ENCODE measurements at places on chromosomes 7 and 10.

GRCh38 chr10:130689743-130690626 is 553.8 kb downstream of the GLRX3 start:
- no peak overlapping the region for H3K4me3 ChIP-seq
- H3K36me3 ChIP-seq = no peaks in the 10 kb centered on the region
- DNase-seq = no peak
- no peaks in the 10 kb centered on the region for H3K27me3 ChIP-seq
- H3K27ac ChIP-seq = no peak overlapping the region

DNA sequence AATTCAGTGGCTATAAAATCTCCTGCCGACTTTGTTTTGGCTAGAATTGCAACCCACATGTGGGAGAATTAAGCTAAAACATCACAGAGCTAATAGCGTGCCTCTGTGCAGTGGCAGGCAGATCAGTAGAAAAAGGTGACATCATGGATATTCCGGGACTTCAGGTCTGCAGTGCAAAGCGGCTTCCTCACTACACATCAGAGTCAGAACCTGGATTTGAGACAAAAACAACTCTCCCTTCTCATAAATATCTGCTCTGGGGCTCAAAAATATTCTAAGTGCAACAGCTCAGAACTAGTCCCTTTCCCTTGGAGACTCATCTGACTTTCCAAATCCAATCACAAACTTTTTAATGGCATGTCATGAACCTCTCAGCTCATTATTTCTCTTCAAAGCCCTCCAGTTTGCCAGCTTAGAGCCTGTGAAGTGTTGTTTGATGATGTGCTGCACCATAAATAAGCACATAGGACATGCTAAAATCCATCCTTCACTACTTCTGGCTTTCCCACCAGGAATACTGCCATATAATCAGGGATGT is 337.1 kb downstream of the RNLS start:
- no peak overlapping the region for H3K4me3 ChIP-seq
- peaks cover 11% of the 10 kb centered on the region for H3K27me3 ChIP-seq
- H3K27ac ChIP-seq = no peak overlapping the region

GRCh38 chr7:43364391-43364790 is 218.5 kb upstream of the STK17A start:
- peaks cover 3% of the 10 kb centered on the region for H3K27me3 ChIP-seq
- H3K4me1 ChIP-seq = no peaks in the 10 kb centered on the region
- no peak overlapping the region for H3K4me3 ChIP-seq

DNA sequence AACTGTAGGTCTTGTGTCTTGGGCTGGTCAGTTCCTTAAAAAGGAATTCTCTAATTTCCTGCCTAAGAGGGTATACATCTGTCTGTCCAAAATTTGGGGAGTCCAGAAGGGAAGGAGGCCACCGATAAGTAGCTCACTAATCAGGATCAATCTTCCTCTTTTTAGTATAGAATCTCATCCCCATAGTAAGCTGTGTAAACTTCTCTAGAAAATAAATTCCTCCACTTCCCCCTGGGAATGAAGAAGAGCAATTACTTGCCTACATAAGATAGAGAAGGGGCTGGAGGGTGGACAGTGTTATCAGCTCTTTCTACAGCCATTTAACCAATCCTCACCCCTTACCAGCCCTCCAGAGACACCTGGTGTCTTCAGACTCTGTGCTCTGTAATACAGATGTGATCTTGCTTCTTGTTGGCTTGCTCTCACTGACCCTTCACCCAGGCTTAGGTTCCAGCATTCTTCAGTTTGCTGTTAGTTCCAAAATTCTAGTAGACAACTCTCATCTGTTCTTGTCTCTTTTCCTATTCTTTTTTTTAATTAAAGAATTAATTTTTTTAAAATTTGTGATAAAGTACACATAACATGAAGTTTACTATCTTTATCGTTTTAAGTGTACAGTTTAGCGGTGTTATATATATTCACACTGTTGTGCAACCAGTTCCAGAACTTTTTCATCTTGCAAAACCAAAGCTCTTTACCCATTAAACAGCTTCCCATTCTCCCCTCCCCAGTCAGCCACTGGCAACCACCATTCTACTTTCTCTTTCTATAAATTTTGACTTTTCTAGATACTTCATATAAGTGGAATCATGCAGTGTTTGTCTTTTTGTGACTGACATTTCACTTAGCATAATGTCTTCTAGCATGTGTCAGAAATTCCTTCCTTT is 6.5 kb upstream of the PRKAR2B start:
- no peaks in the 10 kb centered on the region for H3K36me3 ChIP-seq
- H3K4me3 ChIP-seq = no peak overlapping the region
- H3K27me3 ChIP-seq = peaks cover 8% of the 10 kb centered on the region
- no peak for DNase-seq

- no peaks in the 10 kb centered on the region for H3K27me3 ChIP-seq
- H3K36me3 ChIP-seq = peaks cover 21% of the 10 kb centered on the region
- H3K4me1 ChIP-seq = peaks cover 62% of the 10 kb centered on the region
- H3K27ac ChIP-seq = no peak overlapping the region
- no peak overlapping the region for H3K4me3 ChIP-seq
Measured at GRCh38 chr7:4726566-4726965, 44.5 kb downstream of the FOXK1 start.

DNA sequence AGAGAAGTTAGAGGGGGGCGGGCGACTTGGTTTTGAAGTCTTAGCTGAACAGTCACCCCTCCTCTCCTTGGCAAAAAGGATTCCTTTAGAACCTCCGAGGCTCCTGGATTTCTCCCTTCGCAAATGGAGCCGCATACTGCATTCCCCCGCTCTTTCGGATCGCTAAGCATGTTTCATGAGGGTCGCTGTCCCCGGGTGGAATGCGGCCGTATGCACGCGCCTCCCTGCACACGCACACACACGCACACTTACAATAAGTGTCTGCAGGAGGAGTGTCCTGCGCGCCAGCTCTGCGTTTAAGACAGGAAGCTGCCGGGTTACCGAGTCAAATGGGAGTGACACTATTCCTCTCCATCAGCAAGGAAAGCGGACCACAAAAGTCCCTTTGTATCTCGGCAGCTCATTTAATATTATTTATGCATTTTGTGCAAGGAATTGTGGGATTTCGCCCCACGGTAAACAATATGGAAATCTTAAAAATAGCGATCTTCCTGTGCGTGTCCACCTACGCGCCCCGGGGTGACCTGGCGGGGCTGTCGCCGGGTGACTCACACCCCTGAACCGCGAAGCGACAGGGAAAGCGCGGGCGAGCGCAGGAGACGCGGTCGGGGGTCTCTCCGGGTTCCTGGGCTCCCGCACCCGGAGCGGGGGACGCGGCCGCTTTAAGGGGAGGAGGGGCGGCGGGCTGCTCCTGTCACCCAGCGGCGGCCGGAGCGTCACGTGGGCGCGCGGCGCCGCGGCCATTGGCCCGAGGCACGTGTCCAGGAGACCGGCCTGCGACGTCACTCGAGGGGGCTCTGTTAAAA is 988 bp upstream of the EN2 start:
- H3K36me3 ChIP-seq = no peaks in the 10 kb centered on the region
- H3K27me3 ChIP-seq = peaks cover 96% of the 10 kb centered on the region
- H3K4me3 ChIP-seq = peak overlapping the region; percentile 53
- DNase-seq = no peak
- H3K27ac ChIP-seq = peak overlapping the region; percentile 60

DNA sequence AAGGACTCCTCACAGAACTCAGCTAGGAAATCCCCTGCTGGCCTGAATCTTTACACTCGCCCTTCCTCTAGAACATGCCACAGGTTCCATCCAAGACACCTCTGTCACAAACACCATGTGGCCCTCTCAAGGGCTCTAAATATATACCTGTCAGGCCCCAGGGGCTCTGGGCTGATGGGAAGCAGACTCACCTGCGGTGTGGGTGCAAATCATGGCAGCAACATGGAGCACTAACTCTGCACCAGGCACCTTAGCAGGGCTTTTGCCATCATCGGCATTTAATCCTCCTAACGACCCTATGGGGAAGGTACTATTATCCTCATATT is 17.3 kb downstream of the SH3PXD2A start:
- H3K27ac ChIP-seq = no peak overlapping the region
- H3K4me1 ChIP-seq = no peaks in the 10 kb centered on the region
- DNase-seq = no peak
- H3K27me3 ChIP-seq = peaks cover 20% of the 10 kb centered on the region
- H3K4me3 ChIP-seq = no peak overlapping the region

- H3K4me3 ChIP-seq = no peak overlapping the region
- peaks cover 5% of the 10 kb centered on the region for H3K27me3 ChIP-seq
- no peak overlapping the region for H3K27ac ChIP-seq
- no peaks in the 10 kb centered on the region for H3K36me3 ChIP-seq
- no peaks in the 10 kb centered on the region for H3K4me1 ChIP-seq
Measured at GRCh38 chr10:85864173-85864549, 502.4 kb downstream of the GRID1 start.

- peaks cover 27% of the 10 kb centered on the region for H3K4me1 ChIP-seq
- no peak for DNase-seq
- no peak overlapping the region for H3K27ac ChIP-seq
- no peak overlapping the region for H3K4me3 ChIP-seq
- H3K36me3 ChIP-seq = peaks cover 55% of the 10 kb centered on the region
Measured at GRCh38 chr7:92778972-92779371, 57.4 kb downstream of the CDK6 start.

DNA sequence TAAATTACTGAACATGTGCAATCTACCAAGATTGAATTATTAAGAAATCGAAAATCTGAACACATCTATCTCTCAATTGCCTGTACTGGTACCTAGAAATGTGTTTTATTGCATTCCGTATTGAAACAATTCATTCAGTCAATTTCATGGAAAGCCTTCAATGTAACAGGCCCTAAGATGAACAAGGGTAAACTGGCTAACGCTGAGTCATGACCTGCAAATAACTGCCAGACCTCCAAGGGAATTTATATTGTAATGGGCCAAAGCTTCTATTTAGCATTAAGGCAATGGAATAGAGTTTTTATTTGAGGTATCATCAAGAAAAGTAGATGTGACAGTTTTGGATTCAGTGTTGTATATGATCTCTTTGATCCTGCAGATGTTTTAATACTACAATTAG is 49.9 kb upstream of the CD36 start:
- no peak overlapping the region for H3K27ac ChIP-seq
- no peaks in the 10 kb centered on the region for H3K4me1 ChIP-seq
- no peaks in the 10 kb centered on the region for H3K36me3 ChIP-seq
- H3K4me3 ChIP-seq = no peak overlapping the region

DNA sequence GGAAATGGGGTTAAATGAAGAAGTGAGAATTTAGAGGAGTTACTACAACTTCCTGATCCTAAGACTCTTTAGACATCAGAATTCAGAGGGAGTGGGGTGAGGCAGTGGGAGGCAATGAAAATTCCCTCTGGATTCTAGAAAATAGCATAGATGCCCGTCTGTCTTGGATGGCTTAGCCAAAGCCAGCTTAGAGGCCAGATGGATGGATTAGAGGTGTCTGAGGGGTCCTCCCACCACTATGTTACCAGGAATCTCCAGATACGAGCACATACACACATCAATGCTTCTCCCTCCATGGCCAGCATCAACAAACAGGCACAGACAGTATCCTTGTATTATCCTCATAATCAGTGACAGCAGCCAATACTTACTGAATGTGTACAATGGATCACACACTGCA is 418.1 kb downstream of the PLXNA4 start:
- H3K4me3 ChIP-seq = no peak overlapping the region
- H3K4me1 ChIP-seq = no peaks in the 10 kb centered on the region
- no peak overlapping the region for H3K27ac ChIP-seq
- H3K36me3 ChIP-seq = peaks cover 4% of the 10 kb centered on the region

GRCh38 chr10:47090903-47091302 is 179.7 kb downstream of the PTPN20 start:
- H3K27ac ChIP-seq = no peak overlapping the region
- no peak overlapping the region for H3K4me3 ChIP-seq
- no peaks in the 10 kb centered on the region for H3K4me1 ChIP-seq

DNA sequence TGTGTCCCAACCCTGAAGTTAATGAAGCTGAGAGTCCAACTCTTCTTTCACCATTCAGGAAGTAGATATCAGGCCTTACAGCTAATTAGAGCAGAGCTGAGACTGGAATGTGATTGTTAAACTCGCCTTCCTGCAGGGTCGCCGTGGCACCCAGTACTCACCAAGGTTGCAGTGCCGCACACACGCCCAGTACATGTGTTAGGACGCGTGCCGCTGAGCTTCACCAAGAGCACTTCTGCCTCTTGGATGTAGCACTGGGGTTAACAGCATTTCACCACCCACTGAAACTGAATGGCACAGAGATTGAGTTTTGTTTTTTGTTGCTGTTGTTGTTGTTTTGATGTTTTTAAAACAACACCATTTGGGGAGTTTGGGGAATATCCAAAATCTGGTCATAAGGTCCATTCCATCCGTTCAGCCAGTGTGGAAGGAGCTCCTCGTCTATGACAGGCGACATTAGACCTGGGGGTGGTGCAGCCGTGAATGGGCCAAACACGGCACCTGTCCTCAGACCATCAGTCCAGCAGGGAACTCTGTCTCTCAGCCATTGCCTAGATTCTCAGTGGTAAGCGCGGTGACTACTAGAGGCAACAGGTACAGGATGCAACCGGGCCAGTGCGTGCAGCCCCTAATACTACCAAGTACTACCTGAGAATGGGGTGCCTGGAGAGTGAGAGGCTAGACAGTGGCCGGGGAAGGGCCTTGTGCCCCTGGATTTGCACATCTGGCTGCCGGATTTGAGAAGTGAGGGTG is 21.9 kb downstream of the WIPI2 start:
- H3K4me3 ChIP-seq = no peak overlapping the region
- no peak for DNase-seq
- H3K27ac ChIP-seq = no peak overlapping the region
- H3K4me1 ChIP-seq = peaks cover 7% of the 10 kb centered on the region
- peaks cover 48% of the 10 kb centered on the region for H3K36me3 ChIP-seq

GRCh38 chr10:92242910-92243671 is 47.8 kb downstream of the CPEB3 start:
- H3K27me3 ChIP-seq = peaks cover 35% of the 10 kb centered on the region
- peak overlapping the region; percentile 16 for H3K4me3 ChIP-seq
- DNase-seq = peak; percentile 43
- no peak overlapping the region for H3K27ac ChIP-seq
- peaks cover 31% of the 10 kb centered on the region for H3K4me1 ChIP-seq
- peaks cover 12% of the 10 kb centered on the region for H3K36me3 ChIP-seq

DNA sequence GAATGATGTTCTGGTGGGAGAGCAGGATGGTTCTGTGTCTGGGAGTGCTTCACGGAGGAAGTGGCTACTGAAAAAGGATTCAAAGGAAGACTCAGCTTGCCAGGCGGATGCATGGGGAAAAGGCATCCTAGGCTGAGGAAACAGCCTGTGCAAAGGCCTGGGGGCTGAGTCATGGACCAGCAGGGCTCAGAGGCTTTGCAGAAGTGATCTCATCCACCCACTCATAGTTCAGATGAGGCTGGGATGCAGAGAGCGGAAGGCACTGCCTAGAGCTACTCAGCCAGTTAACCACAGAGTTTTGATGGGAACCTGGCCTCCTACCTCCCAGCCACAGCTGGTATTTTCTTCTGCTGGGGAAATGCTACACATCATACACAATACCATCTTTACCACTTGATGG is 15.8 kb upstream of the ADAMTS14 start:
- no peaks in the 10 kb centered on the region for H3K4me1 ChIP-seq
- H3K27me3 ChIP-seq = peaks cover 8% of the 10 kb centered on the region
- DNase-seq = peak; percentile 26
- no peak overlapping the region for H3K27ac ChIP-seq
- no peaks in the 10 kb centered on the region for H3K36me3 ChIP-seq
